ENCODE measurements at places on chromosomes 11 and 22. TPM values are rescaled to one million over a fixed set of nuclear protein-coding genes. Genes with fewer than 3 reads are reported as not detected.

LUZP2 gene
- not detected for total RNA-seq

TMEM123 gene
- 117 TPM for total RNA-seq

RAG2 gene
- total RNA-seq = not detected

MDK gene
- total RNA-seq = 52.1 TPM

AQP11 gene
- total RNA-seq = 0.74 TPM

GRCh38 chr22:17845327-17845726 is 71.1 kb upstream of the BID start:
- DNase-seq = peak; percentile 54

DNA sequence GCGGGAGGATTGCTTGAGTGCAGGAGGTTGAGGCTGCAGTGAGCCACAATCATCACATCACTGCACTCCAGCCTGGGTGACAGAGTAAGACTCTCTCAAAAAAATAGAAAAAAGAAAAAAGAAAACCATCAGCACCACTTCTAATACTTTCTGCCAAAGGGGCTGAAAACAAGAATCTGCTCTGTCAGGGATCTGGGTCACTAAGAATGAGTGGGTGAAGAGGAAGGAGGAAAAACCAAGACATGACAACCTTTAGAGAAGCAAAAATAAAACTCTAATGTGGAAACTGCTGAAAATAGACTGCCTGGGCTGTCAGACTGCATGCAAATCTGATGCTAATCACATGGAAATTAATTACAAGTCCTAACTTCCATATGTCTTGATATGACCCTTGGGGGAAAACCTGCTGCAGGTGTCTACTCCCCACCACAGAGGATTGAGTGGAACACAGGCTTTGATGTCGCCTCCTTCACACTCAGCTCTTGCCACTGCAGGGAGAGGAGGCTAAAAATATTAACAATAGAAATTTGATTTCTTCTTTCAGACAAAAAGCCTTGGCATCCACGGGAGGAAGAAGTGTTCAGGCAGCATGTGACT is 62.5 kb upstream of the CRTAM start:
- no peak for DNase-seq

- no peak for DNase-seq
Measured at GRCh38 chr11:117579161-117579560, 217.9 kb downstream of the DSCAML1 start.

GRCh38 chr22:37710675-37711074 is 13.8 kb downstream of the TRIOBP start:
- no peak for DNase-seq

GRCh38 chr11:1549338-1550330 is 22.4 kb downstream of the DUSP8 start:
- no peak for DNase-seq

GRCh38 chr11:65474864-65475263 is 24.0 kb upstream of the MALAT1 start:
- no peak for DNase-seq

- no peak for DNase-seq
Measured at GRCh38 chr11:132251061-132251460, 880.6 kb downstream of the NTM start.

GRCh38 chr11:65340226-65340625 is 6.6 kb downstream of the DPF2 start:
- no peak for DNase-seq

GRCh38 chr22:50121202-50121740 is 31.5 kb downstream of the MOV10L1 start:
- no peak for DNase-seq

- peak; percentile 7 for DNase-seq
Measured at GRCh38 chr11:67054346-67054835, 2.3 kb upstream of the RHOD start.

DNA sequence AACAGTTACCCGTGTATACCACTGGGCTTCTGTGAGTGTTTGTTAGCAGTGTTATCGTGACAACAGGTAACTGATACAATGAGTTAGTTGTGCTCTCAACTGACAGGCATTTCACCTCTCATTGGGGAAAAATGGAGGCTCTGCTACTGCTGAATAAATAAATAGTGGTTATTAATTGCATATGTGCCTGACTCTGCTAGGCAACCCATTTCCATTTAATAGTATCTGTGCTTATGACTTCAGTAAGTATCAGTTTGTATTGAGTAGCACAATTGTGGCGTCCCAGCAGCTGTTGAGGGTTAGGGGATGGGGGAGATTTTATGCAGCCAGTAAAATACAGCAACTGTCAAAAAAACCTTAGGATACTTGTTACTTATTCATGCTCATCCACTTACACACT is 123.4 kb upstream of the SEZ6L start:
- DNase-seq = no peak

DNA sequence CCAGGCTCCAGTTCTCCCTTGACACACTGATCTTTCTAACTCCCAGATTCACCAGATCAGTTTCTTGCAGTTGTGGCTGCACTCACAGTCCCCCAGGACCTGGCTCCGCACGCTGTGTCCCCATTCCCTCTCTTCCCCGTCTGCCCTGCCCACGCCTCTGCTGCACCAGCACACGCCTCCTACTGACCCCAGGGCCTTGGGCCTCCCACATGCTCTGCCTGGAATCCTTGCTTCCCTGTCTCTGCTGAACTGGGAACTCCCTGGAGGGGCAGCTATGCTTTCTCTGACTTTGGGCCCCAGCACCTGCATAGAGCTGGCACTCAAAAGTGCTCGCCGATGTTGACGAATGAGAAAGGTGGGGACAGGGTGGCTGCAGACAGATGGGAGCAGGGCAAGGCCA is 68.9 kb downstream of the MYO7A start:
- DNase-seq = no peak

GRCh38 chr11:66981976-66982578 is 7.0 kb downstream of the C11orf86 start:
- DNase-seq = peak; percentile 85

DNA sequence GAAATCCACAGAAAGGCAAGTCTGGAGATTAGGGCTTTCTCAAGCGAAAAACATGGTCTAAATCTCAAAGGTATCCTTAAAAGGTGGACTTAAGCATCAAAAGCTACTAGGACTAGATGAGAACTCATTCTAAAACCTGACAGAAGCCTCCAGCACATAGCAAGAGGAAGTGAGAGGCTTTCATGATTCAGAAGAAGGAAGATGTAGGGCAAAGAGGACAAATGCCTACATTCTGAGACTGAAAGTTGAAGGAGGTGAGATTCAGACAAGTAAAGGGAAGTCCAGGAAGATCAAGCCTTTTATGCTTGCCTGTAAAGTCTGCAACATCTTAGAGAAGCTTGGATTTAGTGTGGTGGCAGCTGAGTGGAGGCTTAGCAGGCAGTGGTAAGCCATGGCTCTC is 98.9 kb downstream of the PGR start:
- DNase-seq = no peak
